ENCODE measurements at places on chromosomes 4 and X.
A peak's percentile ranks its signal among the peaks of the same experiment; 100 is the strongest.

DNA sequence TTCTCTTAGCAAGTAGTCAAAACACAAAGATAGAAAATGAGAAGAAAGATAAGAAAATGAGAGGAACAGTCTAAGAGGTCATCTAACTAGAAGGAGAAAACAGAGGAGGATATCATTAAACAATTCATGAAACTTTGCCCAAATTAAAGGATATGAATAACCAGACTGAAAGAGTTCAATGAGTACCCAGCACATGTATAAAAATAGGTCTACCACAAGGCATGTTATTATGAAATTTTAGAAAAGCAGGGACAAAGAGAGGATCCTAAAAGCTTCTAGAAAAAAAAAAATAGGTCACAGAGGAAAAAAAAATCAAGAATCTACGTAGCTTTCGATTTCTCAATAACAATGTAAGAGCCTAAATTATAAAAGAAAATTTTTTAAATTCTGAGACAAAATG lies 118.5 kb downstream of the WDFY3 start:
- no peak for DNase-seq

DNA sequence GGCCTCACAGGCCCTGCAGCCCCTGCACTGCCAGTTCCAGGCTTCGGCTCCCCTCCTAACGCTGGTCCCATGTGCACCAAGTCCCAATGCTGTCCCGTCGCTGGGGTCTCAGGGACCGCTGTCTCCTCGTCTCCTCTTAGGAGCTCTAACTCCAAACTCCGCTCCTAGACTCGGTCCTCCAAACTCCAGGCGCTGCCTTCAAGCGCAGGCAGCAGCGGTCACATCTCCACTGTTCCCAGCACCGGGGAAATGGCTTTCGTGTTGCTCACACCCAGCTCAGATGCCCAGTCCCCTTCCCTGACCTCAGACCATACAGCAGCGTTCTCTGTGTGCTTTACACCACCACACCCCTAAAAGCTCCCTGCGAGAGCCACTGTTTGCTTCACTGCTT lies 19.6 kb upstream of the HMX1 start:
- DNase-seq, result no peak

DNA sequence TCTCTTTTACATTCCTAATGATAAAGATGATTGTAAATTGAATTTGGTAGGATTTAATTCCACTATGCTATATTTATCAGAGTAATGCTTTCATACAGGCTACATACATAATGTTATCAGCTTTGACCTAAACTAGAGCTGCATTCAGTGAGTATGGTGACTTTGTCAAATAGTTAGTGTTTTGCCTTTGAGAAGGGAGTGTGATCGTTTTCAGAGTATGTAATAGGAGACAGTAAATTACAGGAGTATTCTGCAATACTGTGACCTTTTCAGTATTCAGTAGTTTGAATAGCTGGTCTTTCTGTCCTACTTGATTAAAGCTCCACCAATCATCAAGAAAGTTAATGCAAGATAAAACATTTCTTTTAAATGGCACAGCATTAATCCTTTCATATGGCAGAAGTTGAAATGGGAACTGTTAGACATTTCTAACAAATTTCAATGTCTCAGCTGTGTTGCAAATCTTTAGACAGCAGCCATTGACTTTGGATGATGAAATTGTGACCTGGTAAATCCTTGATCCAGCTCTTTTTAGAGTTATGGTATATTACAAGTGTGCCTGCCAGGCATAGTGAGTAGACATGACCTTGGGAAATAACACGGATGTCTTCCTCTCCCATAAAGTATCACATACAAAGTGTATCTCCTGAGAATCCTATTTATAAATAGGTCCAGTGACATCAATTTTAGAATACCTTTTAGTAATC lies 455.3 kb downstream of the KCTD8 start:
- no peak for DNase-seq

DNA sequence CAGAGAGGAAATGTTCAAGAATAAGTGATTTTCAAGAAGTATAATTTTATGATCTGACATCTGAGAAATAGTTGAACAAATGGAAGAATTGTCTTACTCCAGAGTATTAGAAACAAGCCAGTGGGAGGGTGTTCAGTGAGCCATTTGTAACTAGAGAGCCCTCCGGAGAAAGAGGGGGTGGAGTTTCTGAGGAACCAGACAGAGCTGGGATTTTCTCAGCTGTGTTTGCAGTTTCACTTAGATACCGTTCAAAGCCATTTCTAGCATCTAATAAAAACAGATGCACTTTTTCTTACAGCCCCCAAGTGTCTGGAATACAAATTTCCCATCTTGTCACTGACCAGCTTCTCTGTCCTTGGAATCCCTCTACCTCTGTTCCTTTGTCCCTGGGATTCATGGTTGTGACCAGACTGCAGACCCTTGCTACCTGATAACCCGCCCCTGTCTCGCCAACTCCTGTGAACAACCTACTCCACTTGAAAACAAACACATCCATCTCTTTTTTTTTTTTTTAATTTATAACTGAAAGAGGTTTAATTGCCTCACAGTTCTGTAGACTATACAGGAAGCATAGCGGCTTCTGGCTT lies 132.8 kb upstream of the KLF3 start:
- peak; percentile 10 for DNase-seq

GRCh38 chrX:16664626-16665025 lies 14.7 kb downstream of the S100G start:
- no peak for DNase-seq

DNA sequence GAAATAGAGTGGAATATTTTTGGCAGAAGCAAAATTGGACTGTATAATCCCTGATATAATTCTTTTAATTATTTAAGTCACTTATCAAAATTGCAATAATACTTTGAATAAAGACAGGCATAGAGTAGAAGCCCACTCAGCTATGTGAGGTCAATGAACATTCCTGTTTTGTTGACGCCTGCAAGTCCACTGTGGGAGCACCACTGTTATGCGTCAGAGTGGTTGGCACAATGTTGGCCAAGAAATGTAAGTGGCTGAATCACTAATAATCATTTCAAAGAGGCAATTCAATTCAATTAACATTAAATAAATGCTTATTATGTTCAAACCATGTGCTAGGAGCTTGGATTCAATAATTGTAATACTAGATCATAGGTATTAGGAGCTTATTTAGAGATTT lies 221.0 kb downstream of the SPCS3 start:
- DNase-seq, result no peak

Data from fibroblast of upper back skin (primary cell).